Endothelial cell of umbilical vein (primary cell): ENCODE measurements at places on chromosomes 7 and 10. TPM values are rescaled to one million over a fixed set of nuclear protein-coding genes. Genes with fewer than 3 reads are reported as not detected.
A peak's percentile ranks its signal among the peaks of the same experiment; 100 is the strongest.

DNA sequence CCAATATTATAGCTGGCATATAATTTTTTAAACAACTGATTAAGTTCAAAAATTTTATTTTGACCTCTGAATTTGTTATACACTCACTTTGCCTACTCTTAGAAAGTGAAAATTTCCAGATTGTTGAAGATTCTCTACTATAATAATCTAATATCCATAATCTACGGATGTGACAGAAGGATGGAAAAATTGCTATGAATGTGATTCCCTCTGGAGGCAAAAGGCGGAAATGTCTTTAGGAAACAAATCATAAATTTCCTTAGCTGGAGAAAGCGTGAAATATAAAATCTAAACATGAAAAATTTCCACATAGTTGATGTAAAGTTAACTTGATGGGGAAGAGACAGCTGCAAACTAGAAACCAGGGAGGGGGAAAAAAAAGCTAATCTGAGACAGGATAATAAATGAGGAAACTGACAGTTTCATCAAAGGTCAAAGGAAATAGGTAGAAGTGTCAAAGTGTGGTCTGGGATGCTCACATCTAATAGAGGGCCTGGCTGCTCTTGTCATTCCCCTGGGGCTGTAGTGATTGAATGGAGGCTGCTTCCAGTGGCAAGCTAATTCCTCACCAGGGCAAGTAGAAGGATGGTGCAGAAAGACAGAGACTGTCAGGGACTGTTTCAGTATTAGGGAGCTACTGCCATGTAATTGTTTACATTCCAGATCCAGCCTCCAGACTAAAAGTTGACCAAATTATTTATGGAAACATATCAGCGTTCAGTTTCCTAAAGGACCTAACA is 264.5 kb downstream of the SDHAF3 start:
- H3K36me3 ChIP-seq: no peaks in the 10 kb centered on the region
- H3K4me1 ChIP-seq: no peaks in the 10 kb centered on the region
- H3K27ac ChIP-seq: no peak overlapping the region
- H3K4me3 ChIP-seq: no peak overlapping the region
- DNase-seq: no peak
- H3K27me3 ChIP-seq: no peaks in the 10 kb centered on the region

- no peaks in the 10 kb centered on the region for H3K36me3 ChIP-seq
- DNase-seq: no peak
- no peak overlapping the region for H3K27ac ChIP-seq
- H3K4me1 ChIP-seq: no peaks in the 10 kb centered on the region
- no peaks in the 10 kb centered on the region for H3K27me3 ChIP-seq
Observed at GRCh38 chr7:20932785-20933527, 146.3 kb upstream of the SP8 start.

CNNM1 gene
- total RNA-seq: not detected in 2 replicates

PRPS1L1 gene
- total RNA-seq: not detected in 2 replicates

UCMA gene
- total RNA-seq: not detected in 2 replicates

GRCh38 chr10:111186358-111186757 is 109.5 kb downstream of the ADRA2A start:
- H3K4me3 ChIP-seq: no peak overlapping the region
- no peaks in the 10 kb centered on the region for H3K4me1 ChIP-seq
- H3K27ac ChIP-seq: no peak overlapping the region
- H3K27me3 ChIP-seq: no peaks in the 10 kb centered on the region
- DNase-seq: no peak

DNA sequence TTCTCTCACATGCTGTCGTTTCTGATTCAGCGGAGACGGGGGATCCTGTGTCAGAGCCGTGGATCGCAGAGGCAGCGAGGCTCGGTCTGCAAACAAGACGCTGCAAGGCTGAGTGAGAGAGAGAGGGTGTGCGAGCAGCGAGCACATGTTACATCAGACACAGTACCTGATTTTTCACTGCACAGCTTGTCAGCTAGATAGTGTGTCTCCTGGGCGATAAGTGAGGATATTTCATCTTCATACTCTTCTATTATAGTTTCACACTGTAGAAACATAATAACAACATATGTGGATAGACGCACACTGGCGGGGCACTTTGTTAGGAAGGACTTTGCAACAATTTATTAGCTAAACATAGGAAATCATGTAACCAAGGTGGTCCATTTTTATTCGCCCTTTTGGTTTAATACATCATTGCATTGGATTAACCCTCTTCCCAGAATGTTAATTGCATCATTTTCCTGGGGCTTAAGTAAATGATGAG is 39.5 kb downstream of the CNPY1 start:
- DNase-seq: no peak
- peaks cover 88% of the 10 kb centered on the region for H3K27me3 ChIP-seq
- H3K36me3 ChIP-seq: no peaks in the 10 kb centered on the region
- H3K4me3 ChIP-seq: no peak overlapping the region

- H3K4me3 ChIP-seq: no peak overlapping the region
- no peaks in the 10 kb centered on the region for H3K27me3 ChIP-seq
- DNase-seq: no peak
- no peaks in the 10 kb centered on the region for H3K36me3 ChIP-seq
Observed at GRCh38 chr10:43702213-43702935, 53.7 kb upstream of the ZNF32 start.

EEF1AKMT2 gene
- 17.1 and 21.3 TPM in 2 replicates for total RNA-seq

DNA sequence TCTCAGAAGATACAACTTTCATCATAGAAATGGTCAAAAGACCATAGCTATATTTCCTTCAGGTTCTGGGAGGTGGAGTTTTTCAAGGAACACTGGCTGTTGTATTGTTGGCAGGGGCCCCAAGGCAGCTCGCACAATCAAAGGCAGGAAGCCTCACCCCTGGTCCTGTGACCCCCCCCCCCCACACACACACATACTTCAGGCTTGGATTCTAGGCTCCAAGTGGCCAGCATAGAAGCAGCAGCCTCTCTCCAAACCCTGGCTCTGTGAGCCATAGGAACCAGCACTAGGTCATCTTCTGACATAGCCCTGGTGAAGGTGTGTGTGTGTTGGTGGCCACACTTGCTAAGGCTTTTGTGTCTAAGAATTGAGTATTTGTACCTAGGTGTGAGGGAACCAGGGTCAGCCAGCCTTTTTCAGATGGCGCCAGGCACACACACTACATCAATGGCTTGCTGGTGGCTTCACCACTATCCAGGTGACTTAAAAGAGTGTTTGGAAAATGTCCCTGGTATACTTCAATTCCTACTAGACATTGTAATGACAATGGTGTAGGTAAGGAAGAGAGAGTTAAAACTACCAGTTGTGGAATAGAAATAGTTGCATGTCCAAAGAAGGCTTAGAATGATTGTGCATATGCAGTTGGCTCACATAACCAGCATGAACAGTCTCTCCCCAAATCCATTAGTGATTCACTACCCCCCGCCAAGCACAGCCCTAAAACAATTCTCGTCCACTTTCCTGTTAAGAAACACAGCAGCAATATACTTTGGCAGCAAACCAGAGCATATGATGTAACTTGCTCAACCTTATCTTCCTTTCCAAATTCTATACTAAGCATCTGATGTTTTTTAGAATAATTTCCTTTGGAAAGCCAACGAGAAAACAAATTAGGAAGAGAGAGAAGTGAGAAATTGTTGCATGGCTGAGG is 91.3 kb downstream of the AVL9 start:
- H3K4me1 ChIP-seq: peaks cover 49% of the 10 kb centered on the region
- H3K4me3 ChIP-seq: peak overlapping the region; percentile 31
- peak overlapping the region; percentile 91 for H3K27ac ChIP-seq
- peak; percentile 88 for DNase-seq
- peaks cover 12% of the 10 kb centered on the region for H3K36me3 ChIP-seq

- H3K4me1 ChIP-seq: no peaks in the 10 kb centered on the region
- no peak overlapping the region for H3K27ac ChIP-seq
- H3K27me3 ChIP-seq: no peaks in the 10 kb centered on the region
- no peaks in the 10 kb centered on the region for H3K36me3 ChIP-seq
- no peak for DNase-seq
- no peak overlapping the region for H3K4me3 ChIP-seq
Observed at GRCh38 chr10:128481152-128481840, 355.1 kb upstream of the MKI67 start.

DNA sequence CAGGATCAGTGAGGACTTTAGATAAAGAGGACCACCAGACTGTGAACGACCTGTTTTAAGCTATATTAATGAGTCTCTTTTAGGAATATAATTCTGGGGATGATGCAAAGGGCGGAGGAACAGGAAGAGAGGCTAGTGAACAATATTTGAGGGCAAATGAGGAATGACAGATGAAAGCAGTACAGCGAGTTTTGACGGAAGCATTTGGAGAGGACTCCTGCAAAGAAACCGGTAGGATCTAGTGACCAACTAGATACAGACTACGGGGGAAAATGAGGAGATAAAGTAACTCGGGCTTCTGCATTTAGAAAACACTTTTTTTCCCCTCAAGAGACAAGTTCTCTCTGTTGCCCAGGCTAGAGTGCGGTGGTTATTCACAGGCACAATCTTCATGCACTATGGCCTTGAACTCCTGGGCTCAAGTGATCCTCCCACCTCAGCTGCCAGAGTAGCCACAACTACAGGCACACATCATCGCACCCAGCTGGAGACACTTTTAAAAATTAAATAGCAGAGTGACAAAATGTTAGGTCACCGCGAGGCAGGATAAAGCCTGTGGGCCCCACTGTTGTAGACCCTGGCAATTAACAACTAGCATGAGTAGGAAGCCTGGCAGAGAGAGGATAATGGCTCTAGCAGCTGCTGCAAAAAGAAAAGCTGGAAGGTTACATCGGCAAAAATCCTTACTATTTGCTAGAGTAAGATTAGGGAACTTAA is 143.2 kb downstream of the SRPK2 start:
- peaks cover 4% of the 10 kb centered on the region for H3K4me1 ChIP-seq
- no peak overlapping the region for H3K27ac ChIP-seq
- no peaks in the 10 kb centered on the region for H3K36me3 ChIP-seq
- no peak for DNase-seq

- DNase-seq: no peak
- H3K27me3 ChIP-seq: no peaks in the 10 kb centered on the region
- no peak overlapping the region for H3K4me3 ChIP-seq
- no peaks in the 10 kb centered on the region for H3K36me3 ChIP-seq
- H3K27ac ChIP-seq: no peak overlapping the region
Observed at GRCh38 chr7:85528581-85528980, 341.7 kb upstream of the SEMA3D start.

DNA sequence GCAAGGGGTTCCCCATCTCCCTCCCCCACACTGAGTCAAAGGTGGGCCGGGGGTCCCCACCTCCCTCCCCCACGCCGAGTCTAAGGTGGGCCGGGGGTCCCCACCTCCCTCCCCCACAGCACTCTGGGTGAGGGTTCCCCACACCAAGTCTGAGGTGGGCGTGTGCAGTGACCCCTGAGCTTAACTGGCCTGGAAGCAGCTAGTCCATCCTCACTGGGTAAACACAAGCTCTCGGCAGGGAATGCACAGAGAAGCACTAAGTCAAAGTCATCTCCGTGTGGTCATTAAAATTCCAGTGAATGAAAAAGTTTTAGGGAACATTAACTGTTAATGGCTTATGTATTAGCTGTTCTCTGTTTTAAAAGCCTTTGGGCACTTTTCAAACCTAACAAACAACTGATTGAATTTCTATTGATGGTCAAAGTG is 43.7 kb upstream of the PRKAR1B start:
- no peaks in the 10 kb centered on the region for H3K27me3 ChIP-seq
- H3K27ac ChIP-seq: peak overlapping the region; percentile 35
- no peak overlapping the region for H3K4me3 ChIP-seq

PLAU gene
- 32.5 and 34.9 TPM in 2 replicates for total RNA-seq

GCK gene
- 0.32 and 0.51 TPM in 2 replicates for total RNA-seq

GRCh38 chr10:6885284-6885683 is 305.2 kb upstream of the PRKCQ start:
- no peaks in the 10 kb centered on the region for H3K4me1 ChIP-seq
- DNase-seq: no peak
- no peaks in the 10 kb centered on the region for H3K27me3 ChIP-seq
- no peak overlapping the region for H3K27ac ChIP-seq
- no peaks in the 10 kb centered on the region for H3K36me3 ChIP-seq

ASIC3 gene
- total RNA-seq: 0.69 and 1.4 TPM in 2 replicates

GPR146 gene
- 11.7 and 18.5 TPM in 2 replicates for total RNA-seq

DNA sequence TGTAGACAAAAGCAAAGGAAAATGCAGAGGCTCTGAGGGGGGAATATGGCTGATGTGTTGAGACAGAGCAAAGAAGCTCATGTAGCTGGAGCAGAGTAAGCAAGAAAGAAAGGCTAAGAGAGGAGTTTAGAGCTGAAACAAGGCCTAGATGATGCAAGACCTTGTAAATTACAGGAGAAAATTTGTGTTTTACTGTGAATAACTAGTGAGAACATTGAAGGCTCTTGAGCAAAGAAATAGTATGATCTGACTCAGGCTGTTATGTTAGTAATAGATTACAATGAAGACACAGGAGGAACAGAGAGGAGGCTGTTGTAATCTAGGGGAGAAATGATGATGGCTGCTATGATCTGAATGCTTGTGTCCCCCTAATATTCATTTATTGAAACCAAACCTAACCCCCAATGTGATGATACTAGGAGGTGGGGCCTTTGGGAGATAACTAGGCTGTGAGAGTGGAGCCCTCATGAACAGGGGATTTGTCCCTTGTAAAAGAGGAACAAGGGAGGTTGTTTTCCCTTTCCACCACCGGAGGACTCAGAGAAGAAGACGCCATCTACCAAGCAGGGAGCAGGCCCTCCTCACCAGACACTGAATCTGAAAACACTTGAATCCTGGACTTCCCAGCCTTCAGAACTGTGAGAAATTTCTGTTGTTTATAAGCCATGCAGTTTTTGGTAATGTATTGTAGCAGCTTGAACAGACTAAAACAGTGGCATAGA is 394.9 kb downstream of the HTR7 start:
- H3K27me3 ChIP-seq: peaks cover 8% of the 10 kb centered on the region
- no peak for DNase-seq
- H3K4me1 ChIP-seq: peaks cover 3% of the 10 kb centered on the region
- H3K4me3 ChIP-seq: no peak overlapping the region

DNA sequence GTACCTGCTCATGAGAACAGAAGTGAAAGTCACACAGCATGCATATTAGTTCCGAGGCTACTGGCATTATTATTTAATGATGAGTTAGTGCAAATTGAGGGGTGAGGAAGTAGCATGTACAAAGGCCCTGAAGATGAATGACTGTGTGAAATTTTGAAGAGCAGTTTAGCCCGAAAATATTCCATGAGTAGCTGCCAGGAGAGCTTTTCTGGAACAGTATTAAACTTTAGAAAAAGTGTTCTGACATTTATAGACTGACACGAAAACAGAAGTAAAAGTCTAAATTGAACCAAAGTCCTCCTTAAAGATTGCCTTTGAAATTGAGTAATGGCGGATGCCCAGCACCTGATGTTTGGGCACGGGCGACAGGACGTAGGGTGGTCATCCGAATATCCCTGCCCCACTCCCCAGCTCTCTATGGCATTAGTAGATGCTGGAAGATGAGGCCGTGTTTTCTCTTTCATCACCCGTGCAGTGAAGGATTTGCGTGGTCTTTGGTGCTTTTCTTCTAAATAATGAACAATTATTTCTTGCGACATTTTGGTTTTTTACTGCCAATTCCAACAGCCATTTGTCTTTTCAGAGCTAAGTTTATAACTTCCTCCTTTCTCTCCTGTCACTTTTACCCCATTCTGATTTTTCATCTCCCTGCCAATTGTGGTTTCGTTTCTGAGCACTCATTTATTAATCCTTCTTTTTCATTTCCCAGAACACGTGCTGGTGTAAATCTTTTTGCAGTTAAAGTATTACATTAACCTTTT is 192.6 kb downstream of the MGMT start:
- H3K4me1 ChIP-seq: no peaks in the 10 kb centered on the region
- no peak overlapping the region for H3K4me3 ChIP-seq
- no peaks in the 10 kb centered on the region for H3K27me3 ChIP-seq
- no peak for DNase-seq
- H3K27ac ChIP-seq: no peak overlapping the region

CALU gene
- 254 and 257 TPM in 2 replicates for total RNA-seq

GRCh38 chr7:15446280-15446679 is 115.5 kb downstream of the AGMO start:
- H3K36me3 ChIP-seq: no peaks in the 10 kb centered on the region
- no peak for DNase-seq
- H3K4me3 ChIP-seq: no peak overlapping the region
- no peaks in the 10 kb centered on the region for H3K4me1 ChIP-seq
